ENCODE measurements at places on chromosomes 7 and 10. TPM values are rescaled to one million over a fixed set of nuclear protein-coding genes. Genes with fewer than 3 reads are reported as not detected.

DNA sequence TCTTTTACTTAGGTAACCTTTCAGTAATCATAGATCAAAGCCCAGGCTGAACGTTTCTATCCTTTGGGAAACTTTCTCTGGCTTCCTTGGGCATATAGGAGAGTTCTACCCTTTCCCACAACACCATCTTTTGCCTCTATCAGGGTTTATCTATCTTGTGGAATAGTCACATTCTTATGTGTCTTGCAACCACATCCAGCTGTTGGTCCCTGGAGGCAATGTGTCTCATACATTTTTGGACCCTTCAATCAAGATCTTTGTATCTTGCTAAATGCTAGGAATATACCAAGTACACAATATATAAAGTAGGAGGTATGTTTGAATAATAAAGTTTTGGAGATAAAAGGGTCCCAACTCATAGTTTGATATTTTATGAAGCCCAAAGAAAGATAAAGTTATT is 121.7 kb downstream of the RNLS start:
- no peak overlapping the region for H3K27ac ChIP-seq
- DNase-seq = no peak
- H3K4me3 ChIP-seq = no peak overlapping the region
- no peaks in the 10 kb centered on the region for H3K27me3 ChIP-seq
- H3K4me1 ChIP-seq = peaks cover 24% of the 10 kb centered on the region

Gene FAM25C
- not detected for total RNA-seq

GRCh38 chr10:34548466-34548865 is 266.6 kb downstream of the PARD3 start:
- H3K4me1 ChIP-seq = peaks cover 23% of the 10 kb centered on the region
- H3K27me3 ChIP-seq = no peaks in the 10 kb centered on the region
- no peak overlapping the region for H3K4me3 ChIP-seq
- no peak for DNase-seq

GRCh38 chr10:93065675-93066543 is 5.3 kb downstream of the CYP26C1 start:
- no peak for DNase-seq
- peaks cover 5% of the 10 kb centered on the region for H3K27me3 ChIP-seq
- H3K4me1 ChIP-seq = peaks cover 38% of the 10 kb centered on the region
- no peak overlapping the region for H3K27ac ChIP-seq
- no peaks in the 10 kb centered on the region for H3K36me3 ChIP-seq

DNA sequence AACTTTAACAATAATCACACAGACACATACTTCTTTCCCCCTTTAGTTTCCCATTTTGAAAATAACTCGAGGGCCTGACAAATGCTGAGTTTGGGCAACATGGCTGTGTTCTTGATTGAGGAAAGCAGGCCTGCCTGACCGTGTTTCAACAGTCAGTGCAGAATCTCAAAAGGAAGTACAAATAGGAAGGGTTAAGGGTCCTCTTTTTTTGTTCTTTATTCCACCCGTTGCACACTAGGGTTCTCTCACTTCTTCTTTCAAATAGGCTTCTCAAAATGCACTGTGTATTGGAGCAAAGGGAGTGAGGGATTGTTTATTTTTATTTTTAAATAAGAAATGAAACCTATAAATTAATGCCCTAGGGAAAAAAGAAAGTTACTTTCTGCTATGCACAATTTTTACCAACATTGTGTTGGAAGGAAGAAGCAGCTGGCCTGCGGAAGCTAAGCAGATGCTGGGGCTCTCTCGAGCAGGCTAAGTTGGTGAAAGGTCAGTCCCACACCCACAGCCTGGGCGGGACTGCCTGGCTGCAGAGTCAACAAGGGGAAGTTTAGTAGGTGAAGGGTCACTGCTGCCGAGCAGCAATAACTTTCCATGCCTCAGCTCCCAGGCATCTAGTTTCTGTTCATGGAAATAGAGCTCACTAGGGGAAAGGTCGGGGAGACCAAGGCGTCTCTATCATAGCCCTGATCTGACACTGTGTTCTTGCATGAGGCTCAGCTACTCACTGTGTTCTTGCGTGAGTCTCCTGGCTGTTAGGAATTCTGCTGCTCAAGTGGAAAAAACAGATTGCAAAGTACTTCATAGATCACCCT is 12.2 kb upstream of the PDK4 start:
- H3K4me1 ChIP-seq = peaks cover 34% of the 10 kb centered on the region
- H3K27ac ChIP-seq = peak overlapping the region; percentile 92
- no peaks in the 10 kb centered on the region for H3K27me3 ChIP-seq
- no peaks in the 10 kb centered on the region for H3K36me3 ChIP-seq
- H3K4me3 ChIP-seq = no peak overlapping the region

Gene OR2A1
- total RNA-seq = 0.25 TPM

Gene SLC13A1
- total RNA-seq = not detected

Gene CACNB2
- total RNA-seq = 12.8 TPM

DNA sequence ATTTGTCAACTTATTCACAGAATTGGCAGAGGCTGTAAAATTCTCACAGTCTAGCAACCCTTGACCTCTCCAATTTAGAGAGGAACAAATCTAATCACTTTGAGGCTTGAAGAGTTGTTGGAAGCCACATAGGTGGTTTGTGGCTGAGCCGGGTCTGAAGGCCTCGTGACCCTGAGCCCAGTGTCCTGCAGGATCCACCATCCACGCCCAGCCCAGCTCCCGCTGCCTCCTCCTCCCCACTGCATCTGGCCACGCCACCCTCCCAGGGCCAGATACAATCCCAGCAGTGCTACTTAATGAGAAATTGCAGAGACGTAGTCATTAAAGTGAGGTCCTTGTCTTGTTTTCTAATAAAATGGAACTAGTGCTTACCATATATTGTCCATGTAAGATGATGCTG is 81.4 kb upstream of the SHH start:
- no peaks in the 10 kb centered on the region for H3K27me3 ChIP-seq
- H3K4me1 ChIP-seq = no peaks in the 10 kb centered on the region
- H3K4me3 ChIP-seq = no peak overlapping the region
- no peaks in the 10 kb centered on the region for H3K36me3 ChIP-seq
- no peak overlapping the region for H3K27ac ChIP-seq
- DNase-seq = no peak

Gene OR2A12
- not detected for total RNA-seq

DNA sequence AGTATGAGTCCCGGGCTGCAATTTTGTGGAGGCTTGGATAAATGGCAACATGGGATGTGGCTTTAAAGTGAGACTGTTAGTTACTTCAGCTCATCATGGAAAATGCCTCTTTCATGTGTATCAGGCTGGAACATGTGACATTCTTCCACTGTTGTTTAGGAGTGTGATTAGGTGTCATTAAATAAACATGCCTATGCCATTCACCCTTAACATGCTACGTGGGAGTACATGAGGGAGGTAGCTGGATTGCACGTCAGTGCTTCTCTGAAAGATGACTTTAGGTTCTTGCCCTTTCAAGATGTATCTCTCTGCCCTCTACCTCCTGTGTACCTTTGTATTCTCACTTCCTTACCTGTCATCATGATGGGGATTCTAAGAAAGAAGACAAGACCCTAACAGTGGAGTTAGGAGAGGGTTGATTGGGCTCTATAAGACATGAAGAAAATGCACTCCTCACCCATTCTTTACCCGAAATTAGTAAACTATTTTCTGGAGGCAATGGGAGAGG is 8.9 kb downstream of the AKR1E2 start:
- H3K27me3 ChIP-seq = no peaks in the 10 kb centered on the region
- no peak overlapping the region for H3K27ac ChIP-seq
- no peaks in the 10 kb centered on the region for H3K36me3 ChIP-seq
- H3K4me3 ChIP-seq = no peak overlapping the region
- no peaks in the 10 kb centered on the region for H3K4me1 ChIP-seq
- DNase-seq = no peak

GRCh38 chr10:119521443-119522204 is 20.9 kb downstream of the RGS10 start:
- H3K27ac ChIP-seq = no peak overlapping the region
- H3K36me3 ChIP-seq = no peaks in the 10 kb centered on the region
- H3K4me3 ChIP-seq = no peak overlapping the region
- H3K4me1 ChIP-seq = peaks cover 6% of the 10 kb centered on the region
- DNase-seq = no peak
- H3K27me3 ChIP-seq = no peaks in the 10 kb centered on the region

Gene PRLHR
- 23.1 TPM for total RNA-seq

DNA sequence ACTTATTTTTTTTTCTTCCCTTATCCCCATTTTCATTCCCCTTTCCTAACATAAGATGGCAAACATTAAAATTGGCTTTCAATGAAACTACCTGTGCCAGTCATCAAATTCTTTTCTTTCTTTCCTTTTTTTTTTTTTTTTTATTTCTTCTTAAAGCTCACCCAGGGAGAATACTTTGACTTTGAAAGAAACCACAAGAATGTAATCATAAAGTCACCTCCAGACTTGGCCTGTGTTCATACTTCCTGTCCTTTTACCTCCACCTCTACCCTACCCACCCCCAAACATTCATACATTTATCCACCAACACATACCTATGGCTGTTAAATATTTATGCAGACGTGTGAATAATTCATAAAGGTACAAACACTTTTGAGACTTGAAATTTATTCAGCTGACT is 254.6 kb downstream of the SLC25A13 start:
- no peaks in the 10 kb centered on the region for H3K36me3 ChIP-seq
- no peak overlapping the region for H3K4me3 ChIP-seq
- no peak for DNase-seq

DNA sequence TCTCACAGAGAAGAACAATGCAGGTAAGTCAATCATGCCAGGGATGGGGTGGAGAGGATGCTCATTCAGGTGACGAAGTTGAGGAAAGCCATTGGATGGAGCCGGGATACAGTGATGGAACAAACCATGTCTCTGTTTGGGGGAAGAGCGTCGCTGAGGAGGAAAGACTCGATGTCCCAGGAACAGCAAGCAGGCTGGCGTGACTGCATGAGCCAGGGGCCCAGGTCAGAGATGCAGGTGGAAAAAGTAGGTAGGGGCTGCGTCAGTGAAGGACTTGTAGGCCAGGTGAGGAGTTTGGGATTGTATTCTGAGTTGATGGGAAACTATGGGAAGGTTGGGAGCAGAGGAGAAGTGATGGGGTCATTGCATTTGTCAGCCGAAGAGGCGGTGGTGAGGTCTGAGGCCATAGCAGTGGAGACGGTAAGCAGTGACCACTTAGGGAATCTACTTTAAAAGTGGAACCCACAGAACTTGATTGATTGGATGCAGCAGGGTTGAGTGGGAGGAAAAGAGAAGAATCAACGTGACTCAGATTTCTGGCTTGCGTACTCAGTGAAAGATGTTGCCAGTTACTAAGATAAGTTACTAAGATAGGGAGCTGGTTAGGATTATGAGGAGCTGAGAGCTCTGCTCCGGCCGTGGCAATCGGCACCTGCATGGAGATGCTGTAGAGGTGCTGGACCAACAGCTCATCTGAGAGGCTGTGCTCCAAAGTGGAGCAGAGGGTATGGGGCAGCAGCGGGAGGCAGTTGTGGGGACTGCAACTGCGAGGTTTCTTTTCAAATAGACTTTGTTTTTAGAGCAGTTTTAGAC is 12.5 kb upstream of the IL2RA start:
- no peak overlapping the region for H3K27ac ChIP-seq
- H3K36me3 ChIP-seq = no peaks in the 10 kb centered on the region
- H3K4me1 ChIP-seq = no peaks in the 10 kb centered on the region
- no peaks in the 10 kb centered on the region for H3K27me3 ChIP-seq
- H3K4me3 ChIP-seq = no peak overlapping the region

Gene CYREN
- total RNA-seq = 33.4 TPM

DNA sequence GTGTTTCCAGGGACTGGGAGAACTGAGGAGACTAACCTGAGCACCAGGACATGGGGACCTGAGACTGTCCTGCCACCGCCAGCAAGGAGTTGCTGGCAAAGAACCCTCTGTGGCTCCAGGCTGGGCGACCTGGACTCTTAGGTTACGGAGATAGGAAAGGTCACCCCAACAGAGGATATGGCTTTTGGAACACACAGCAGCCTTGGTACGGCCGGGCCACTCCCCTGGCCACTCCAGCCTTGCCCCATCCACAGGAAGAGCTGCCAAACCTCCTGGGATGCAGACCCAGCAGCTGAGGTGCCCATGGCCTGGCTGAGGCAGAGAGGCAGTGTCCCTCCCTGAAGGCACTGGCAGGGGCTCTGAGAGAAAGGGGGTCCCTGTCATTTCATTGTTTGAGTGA is 137.8 kb downstream of the OAT start:
- DNase-seq = no peak
- no peaks in the 10 kb centered on the region for H3K4me1 ChIP-seq
- no peak overlapping the region for H3K4me3 ChIP-seq
- no peaks in the 10 kb centered on the region for H3K36me3 ChIP-seq
- H3K27ac ChIP-seq = no peak overlapping the region
- H3K27me3 ChIP-seq = no peaks in the 10 kb centered on the region

Gene HOXA10
- total RNA-seq = 19.2 TPM

Gene IRF5
- 15.0 TPM for total RNA-seq

Gene CCDC7
- total RNA-seq = 22.8 TPM

DNA sequence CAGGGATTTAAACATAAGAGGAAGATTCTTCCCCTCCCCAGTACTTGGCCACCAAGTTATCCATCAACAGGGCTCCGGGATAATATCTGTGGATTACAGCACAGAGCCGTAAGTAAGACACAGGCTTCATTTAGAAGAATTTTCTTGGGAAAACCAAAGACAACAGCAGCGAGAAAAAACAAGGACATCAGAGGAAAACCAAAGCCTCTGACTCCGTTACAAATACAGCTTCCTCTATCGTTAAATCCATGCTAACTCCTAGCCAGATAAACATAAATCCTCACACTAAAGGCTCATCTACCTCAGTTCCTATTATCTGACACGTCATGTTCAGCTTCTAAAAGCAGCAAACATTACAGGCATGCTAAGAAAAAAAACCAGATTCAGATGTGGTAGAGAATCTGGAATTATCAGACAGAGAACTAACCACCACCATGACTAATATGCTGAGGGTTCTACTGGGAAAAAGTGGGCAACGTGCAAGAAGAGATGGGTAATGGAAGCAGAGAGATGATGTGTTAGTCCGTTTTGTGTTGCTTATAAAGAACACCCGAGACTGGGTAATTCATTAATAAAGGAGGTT is 48.4 kb downstream of the BRI3 start:
- H3K27me3 ChIP-seq = no peaks in the 10 kb centered on the region
- H3K4me1 ChIP-seq = no peaks in the 10 kb centered on the region
- DNase-seq = no peak

- no peaks in the 10 kb centered on the region for H3K27me3 ChIP-seq
- no peaks in the 10 kb centered on the region for H3K36me3 ChIP-seq
- no peaks in the 10 kb centered on the region for H3K4me1 ChIP-seq
- DNase-seq = peak; percentile 52
Measured at GRCh38 chr10:78491812-78492211, 458.1 kb downstream of the RPS24 start.

DNA sequence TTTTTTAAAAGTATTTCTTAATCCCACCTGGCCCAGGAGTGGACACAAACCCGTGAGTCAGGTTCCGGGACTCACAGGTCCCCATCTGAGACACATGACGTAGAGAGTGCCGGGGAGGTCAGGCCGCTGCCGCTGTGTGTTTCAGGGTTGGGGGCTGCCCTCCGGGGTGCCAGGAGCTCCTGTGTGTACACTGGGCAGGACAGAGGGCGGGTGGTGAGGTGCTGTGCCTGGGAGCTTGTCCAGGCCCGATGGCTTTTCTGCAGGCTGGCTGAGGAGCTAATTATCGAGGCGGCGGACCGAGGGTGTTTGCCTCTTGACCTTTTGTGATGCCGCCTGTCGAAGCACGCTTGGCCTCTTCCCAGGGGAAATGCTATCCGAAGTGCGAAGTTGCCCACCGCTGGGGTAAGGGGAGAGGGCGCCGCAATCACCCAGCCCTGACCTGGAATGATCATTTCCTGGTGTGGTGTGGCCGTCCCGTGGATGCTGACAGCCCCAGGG is 42.1 kb downstream of the FOXL3 start:
- peaks cover 14% of the 10 kb centered on the region for H3K4me1 ChIP-seq
- no peak overlapping the region for H3K27ac ChIP-seq
- no peak for DNase-seq
- H3K36me3 ChIP-seq = no peaks in the 10 kb centered on the region
- peak overlapping the region; percentile 28 for H3K4me3 ChIP-seq

All from vagina (tissue), 2 donors.